ENCODE measurements at places on chromosomes 11 and 22.
A peak's percentile ranks its signal among the peaks of the same experiment; 100 is the strongest.

GRCh38 chr11:87359401-87359800, 321.7 kb downstream of the TMEM135 start:
- peak; percentile 89 for DNase-seq

DNA sequence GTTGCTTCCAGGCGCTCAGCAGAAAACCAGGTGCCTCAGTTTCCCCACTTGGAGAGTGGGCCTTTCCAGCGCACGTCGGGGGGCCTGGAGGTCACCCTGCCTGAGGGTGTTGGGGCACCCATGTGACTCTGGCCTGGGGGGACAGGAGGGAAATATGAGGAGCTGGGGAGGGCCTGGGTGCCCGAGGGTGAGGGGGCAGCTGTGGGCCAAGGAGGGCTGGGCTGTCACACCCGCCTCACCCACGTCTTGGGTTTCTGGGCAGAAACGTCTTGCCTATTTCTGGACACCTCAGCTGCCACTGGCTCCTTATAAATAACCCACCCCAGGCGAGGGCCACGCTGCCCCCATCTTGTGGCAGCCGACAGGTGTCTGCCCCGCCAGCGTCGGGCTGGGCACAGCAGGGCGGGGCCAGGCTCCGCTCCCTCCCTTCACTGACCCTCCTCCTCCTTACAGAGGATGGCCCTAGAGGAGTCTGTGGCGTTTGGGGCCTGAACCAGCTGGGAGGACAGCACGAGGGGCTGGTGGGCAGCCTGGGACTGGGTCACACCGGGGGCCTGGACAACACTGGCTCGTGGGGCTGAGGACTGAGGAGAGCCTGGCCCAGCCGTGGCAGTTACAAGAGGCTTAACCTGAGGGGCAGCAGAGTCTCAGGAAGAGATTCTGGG, 1.5 kb downstream of the TNNT3 start:
- DNase-seq: no peak

DNA sequence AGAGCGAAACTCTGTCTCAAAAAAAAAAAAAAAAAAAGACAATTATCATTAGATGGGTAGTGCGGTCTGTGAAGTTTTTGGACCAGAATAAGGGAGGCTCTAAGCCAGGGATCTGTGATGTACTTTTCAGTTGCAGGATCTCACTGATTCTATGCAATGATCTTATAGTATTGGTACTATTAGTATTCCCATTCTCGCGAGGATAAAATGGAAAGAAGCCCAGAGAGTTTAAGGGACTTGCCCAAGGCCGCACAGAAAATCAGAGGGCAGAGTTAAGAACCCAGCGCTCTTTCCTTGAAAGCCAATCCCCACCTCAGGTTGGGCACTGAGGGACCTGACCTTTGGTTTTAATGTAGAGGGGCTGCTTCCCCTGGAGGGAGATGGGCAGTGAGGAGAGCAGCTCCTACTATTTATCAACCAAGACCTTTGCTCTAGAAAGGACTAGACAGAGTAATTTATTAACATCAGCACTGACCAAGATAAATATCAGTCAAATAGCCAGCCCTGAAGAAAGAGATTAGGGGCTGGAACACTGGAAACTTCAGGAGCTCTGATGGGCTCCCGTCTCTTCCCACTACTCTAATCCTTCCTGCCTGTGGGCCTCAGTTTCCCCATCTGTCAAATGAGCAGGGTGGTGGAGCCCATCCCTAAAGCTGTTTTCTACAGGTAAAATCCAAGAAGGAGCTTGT, 6.0 kb downstream of the NIPSNAP1 start:
- no peak for DNase-seq

GRCh38 chr22:19619144-19620009, 94.9 kb upstream of the SEPTIN5 start:
- DNase-seq: peak; percentile 92

GRCh38 chr22:36331306-36331911, 56.4 kb downstream of the MYH9 start:
- DNase-seq: peak; percentile 91

All from OCI-LY7 (cell line).